ENCODE measurements at places on chromosomes 3 and 15.

DNA sequence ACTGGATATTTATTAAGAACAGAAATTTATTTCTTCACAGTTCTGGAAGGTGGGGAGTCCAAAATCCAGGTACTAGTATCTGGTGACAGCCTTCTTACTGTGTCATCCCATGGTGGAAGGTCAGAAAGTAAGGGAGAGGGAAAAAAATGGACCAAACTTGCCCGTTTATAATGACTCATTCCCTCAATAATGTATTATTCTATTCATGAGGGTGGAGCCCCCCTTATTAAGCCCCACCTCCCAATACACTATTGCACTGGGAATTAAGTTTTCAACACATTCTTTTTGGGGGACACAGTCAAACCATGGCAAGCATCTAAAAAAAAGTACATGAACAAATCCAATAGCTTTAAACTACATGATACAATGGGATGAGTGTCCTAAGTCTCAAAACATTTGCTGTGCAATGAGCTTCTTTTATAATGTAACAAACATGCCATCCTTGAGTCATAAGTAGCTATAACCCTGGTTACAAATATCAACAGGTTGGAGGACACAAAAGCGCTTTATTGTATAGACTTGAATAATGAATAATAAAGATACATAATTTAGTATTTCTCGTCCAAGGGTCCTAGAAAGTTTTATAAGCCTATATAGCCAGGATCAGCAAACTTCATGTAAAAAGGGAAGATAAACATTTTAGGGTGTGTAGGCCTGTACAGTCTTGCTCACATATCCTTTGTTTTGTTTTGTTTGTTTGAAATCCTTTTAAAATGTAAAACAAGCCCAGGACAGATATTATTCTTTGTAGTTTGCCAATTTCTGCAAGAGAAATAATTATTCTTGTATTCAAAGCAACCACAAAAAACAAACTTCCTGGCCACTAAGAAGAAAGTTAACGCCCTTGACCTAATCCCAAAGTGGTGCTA is 160.6 kb upstream of the RAP2B start:
- DNase-seq, result no peak

GRCh38 chr3:146421819-146422759 is 47.3 kb downstream of the PLSCR2 start:
- DNase-seq, result no peak

DNA sequence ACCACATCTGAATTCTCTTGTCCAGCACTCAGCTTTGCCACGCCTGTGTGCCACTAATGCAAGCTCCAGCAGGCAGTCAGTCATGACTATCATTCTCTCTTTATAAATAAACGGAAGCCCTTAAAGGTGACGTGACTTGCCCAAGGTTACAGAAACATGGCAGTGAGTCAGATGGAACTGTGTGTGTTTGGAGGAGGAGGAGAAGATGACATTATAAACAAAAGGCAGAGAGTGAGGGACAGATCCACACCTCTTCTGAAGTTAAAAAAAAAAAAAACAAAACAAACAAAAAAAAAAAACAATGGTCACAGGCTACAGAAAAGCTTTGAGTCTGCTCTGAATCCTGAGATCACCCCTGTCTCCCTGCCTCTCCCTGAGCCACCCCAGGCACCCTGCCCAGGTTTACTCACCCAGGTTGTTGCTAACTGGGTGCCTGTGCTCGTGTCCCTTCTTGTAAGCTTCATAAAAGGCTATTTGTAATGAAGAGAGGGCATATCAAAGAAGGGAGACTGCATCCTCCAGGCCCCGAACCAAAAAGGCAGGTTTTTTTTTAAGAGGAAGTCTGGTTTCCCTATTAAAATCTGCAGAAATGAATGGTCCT is 119.7 kb upstream of the PHLDB2 start:
- DNase-seq, result no peak

DNA sequence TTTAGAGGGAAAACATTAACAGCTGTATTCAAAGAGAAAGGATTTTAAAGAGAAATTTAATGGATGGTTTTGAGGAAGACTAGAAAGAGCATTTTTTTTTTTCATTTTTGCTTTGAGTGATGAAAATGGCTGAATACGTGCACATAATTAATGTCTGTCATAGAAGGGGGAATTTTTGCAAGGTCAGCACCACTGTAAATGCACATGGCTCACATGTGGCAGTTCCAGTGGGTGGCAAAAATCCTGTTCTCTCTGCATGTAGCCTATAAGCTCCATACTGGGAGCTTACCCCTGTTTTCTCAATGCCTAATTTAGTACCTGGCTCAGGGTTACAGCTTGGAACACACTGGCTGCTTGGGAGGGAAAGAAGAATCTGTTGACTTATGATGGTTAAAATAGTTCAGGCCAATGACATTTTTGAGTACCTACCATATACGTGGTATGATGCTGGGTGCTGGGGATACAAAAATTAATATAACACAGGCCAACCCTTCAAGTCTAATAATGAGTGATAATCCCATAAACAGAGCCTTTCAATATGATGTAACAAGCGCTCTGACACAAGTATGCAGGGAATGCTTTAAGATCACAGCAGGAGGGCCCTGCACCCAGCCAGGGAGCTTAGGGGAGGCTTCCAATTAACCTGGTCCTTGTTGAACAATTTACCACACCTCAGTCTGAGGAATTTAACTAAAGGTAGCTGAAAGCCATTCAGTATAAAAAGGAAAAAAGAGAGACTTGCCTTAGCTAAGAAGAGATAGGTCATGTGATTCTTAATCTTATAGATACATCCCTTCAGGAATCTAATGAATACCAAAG is 33.0 kb downstream of the HSPBAP1 start:
- DNase-seq, result no peak

- DNase-seq, result no peak
These were observed 10.5 kb downstream of the BFSP2 start for GRCh38 chr3:133410191-133410892.
